ENCODE measurements at places on chromosomes 3 and 15.

GRCh38 chr15:47500842-47501241, 216.5 kb upstream of the SEMA6D start:
- DNase-seq: no peak

- DNase-seq: no peak
These were observed 11.8 kb downstream of the MBNL1 start for GRCh38 chr3:152280539-152280938.

DNA sequence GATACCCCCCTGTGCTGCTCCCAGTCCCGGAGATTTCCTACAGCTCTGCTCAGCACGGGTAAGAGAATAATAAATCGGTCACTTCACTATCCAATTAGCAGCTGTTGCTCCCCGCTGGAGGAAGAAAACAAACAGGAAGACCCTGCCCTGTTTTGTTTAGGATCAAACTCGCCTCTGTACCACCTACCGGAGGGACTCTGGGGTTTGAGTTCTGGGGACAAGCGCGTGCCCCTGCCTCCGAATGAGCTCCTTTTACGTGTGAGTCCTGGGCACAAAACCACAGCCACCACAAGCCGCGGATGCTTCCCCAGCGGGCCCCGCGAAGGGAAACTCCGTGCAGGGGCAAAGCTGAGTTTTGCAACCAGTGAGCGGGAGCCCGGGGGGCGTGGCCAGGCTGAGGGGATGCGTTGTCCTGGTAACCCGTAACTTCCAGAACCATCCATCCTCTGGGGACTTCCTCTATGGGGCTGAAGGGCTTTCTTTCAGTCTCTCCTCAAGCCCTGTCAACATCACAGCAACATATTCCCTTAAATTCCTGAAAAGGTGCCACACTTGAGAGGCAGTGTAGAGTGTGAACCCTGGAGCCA, 315.7 kb upstream of the PROK2 start:
- DNase-seq: peak; percentile 47

- no peak for DNase-seq
These were observed 32.1 kb downstream of the RBMS3 start for GRCh38 chr3:29312960-29313452.

DNA sequence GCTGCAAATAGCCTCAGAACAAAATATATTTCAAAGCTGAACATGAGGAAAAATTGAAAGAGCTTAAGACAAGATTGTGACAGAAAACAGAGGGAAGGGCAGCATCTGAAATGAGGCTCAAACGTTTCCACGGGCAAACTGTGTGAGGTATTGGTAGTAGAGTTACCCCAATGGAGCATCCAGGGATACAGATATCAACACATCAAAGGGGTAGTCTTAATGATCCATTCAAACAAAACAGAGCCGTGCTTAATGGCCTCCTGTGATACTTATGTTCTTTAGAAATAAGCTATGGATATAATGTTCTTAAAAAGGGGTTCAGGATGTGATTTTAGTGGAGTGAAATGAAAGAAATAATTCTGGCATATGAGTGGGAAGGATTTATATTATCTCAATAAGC, 430.3 kb upstream of the PDZRN3 start:
- DNase-seq: peak; percentile 30

- DNase-seq: no peak
These were observed 10.6 kb downstream of the ATP8B4 start for GRCh38 chr15:50108461-50108860.

DNA sequence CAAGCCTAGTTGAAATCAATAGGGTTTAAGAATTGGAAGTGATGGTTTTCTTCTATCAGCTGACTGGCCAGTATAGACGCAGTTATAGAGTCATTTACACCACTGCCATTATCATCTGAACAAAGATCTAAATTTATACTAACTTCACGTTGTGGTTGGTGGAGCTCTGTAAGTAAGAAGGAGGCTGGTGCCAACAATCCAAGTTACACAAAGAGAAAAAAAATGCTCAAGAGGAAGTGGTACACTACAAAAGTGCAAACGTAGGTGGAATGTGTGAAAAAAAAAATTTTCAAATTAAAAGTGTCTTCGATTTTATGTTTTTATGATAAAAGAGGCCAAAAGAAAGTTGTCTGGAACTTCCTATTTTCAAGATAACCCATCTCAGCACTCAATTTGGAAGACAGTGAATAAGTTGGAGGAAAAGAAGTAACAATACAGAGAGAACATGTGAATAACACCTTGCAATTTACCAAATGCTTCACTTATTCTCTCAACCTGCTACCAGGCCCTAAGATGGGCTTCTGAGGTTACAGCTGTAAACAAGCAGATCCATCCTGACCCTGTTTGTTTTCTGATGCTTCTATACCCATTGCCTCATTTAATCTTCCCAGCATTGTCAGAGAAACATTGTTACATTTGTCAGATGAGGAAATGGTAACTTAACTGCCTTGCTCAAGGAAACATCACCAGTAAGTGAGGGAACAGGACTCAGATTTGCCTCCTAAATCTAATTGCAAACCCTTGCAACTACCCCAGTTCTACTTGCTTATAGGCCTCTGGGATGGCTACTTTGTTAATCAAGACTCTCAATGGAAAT, 12.0 kb upstream of the TASOR start:
- no peak for DNase-seq

DNA sequence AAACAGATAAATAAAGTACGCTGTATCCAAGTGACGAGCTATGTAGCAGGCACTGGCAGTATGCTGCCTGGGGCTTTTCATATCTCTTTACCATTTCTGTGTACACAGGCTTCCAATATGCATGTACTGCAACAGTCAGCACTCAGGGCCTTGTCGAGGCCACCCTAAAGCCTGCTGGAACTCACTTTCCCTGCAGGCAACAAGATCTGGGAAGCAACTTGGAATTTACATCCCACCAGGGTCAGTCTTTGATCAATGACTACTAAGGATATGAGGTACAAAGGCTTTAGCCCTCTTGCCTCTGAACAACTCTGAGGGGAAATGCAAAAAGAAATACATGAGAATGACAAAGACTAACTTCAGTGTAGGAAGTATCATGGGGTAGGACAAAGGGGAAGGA, 101.8 kb upstream of the ARL6 start:
- DNase-seq: peak; percentile 69

- DNase-seq: no peak
These were observed 217.2 kb upstream of the UMPS start for GRCh38 chr3:124512881-124513609.

GRCh38 chr15:58466566-58466965, 34.8 kb downstream of the LIPC start:
- no peak for DNase-seq

GRCh38 chr15:69161079-69161877, 843 bp downstream of the GLCE start:
- DNase-seq: no peak

- DNase-seq: no peak
These were observed 61.3 kb downstream of the UBE2E2 start for GRCh38 chr3:23264413-23264812.

DNA sequence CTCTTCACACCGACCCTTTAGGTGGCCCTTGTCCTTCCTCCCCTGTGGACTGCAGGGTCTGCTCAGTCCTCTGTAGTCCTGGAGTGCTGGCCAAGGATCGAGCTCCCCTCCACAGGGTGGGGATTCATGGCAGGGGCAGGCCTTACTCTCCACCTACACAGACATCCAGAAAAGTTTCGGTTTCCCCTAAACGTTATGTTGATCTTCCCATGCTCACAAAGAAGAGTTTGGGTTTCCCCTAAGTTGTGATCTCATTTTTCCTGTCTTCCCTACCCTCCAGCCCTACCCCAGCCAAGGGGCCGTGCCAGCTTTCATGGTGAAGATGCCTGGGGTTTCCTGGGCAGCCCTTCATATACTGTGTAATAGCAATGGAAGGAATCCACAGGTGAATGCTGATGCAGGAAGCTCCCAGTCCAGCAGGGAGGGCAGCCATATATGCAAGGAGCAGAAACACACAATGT, 10.3 kb downstream of the STOML1 start:
- DNase-seq: no peak

GRCh38 chr3:127822682-127823425, 539 bp upstream of the MGLL start:
- no peak for DNase-seq

GRCh38 chr3:190096345-190096744, 24.4 kb downstream of the P3H2 start:
- DNase-seq: no peak

GRCh38 chr15:79184465-79184892, 93.9 kb upstream of the RASGRF1 start:
- peak; percentile 73 for DNase-seq

GRCh38 chr3:88151358-88151757, 1.6 kb downstream of the C3orf38 start:
- DNase-seq: no peak

- DNase-seq: no peak
These were observed 301.8 kb upstream of the SEMA6D start for GRCh38 chr15:47415539-47415971.

DNA sequence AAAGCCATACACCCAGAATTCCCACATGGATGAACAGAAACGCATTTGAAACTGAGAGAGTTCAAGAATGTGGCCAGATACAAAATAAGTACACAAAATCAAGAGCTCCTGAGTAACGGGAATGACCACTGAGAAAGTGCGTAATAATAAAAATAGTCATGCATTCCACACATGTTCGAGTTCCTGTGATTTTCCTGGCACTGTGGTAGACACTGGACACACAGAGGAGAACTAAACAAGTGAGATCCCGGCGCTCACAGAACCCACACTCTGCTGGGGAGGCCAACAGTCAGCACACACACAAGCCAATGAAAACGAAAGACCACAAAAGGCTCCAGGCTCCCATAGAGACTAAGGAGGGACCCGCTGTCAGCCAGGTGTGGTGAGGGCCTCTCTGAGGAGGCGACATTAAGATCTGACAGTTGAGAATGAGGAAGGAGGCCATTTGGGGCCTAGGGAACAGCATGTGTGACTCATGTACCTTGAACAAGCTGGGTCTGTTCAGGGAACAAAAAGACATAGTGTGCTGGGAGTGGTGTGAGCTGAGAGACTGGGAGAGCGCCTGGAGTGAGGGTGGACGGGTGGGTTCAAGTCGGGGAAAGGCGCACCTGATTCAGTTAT, 5.1 kb downstream of the FAM107A start:
- no peak for DNase-seq

- DNase-seq: no peak
These were observed 421.8 kb upstream of the TBL1XR1 start for GRCh38 chr3:177618873-177619733.

DNA sequence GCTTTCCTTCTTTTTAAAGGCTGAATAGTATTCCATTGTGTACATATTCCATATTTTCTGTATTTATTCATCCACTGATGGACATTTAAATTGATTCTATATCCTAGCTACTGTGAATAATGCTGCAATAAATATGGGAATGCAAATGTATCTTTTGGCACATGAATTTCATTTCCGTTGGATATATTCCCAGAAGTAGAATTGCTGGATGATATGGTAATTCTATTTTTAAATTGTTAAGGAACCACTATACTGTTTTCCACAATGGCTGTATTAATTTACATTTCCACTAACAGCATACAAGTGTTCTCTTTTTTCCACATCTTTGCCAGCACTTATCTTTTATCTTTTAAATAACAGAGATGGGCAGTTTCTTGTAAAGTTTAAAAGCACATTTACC, 302.7 kb downstream of the CTNNB1 start:
- DNase-seq: no peak

- no peak for DNase-seq
These were observed 70.1 kb downstream of the TRAK1 start for GRCh38 chr3:42161050-42161935.

- DNase-seq: no peak
These were observed 136.0 kb downstream of the VGLL4 start for GRCh38 chr3:11507719-11508118.

DNA sequence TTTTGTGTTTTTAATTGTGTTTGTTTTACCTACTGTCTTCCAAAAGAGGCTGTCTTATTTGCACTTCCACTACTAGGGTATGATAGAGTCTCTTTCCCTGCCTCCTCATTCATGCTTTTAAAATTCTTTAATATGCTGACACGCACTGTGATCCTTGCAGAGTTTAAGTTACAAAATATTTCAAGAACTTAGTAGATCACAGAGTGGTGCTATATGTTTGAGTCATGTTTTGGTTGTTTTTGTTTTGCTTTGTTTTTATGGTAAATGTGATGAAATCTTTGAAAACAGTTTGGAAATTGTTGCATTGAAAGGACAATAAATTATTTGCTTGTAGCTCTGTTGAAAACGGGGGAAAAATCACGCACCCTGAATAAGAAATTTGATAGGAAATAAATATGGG, 5.9 kb upstream of the ABHD10 start:
- no peak for DNase-seq

- no peak for DNase-seq
These were observed 28.2 kb downstream of the RBP2 start for GRCh38 chr3:139448104-139448503.

DNA sequence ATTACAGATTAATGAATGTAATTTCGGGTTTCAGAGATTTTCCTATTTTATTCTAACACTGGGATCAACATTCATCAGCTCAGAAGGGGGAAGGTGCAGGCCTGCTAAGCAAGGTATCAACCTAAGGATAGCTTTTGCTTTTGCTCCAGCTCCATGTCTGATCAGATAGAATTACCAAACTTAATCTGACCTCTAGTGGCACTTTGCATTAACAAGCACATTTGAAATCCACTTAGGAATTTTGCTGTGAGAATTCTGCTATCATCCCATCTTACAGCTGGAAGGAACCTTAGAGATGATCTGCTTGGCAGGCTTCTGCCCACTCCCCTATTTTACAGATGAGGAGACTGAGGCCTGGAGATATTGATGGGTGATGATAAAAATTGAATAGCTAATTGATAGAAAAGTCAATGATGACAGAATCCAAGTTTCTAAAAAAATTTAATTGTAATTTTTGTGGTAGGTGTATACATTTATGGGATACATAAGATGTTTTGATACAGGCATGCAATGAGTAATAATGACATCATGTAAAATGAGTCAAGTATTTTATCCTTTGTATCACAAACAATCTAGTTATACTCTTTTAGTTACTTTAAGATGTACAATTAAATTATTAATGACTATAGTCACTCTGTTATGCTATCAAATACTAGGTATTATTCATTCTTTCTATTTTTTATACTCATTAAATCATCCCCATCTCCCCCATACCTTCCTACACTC, 209.2 kb upstream of the ZPLD1 start:
- no peak for DNase-seq

GRCh38 chr3:20857636-20858035, 671.6 kb upstream of the SGO1 start:
- no peak for DNase-seq

DNA sequence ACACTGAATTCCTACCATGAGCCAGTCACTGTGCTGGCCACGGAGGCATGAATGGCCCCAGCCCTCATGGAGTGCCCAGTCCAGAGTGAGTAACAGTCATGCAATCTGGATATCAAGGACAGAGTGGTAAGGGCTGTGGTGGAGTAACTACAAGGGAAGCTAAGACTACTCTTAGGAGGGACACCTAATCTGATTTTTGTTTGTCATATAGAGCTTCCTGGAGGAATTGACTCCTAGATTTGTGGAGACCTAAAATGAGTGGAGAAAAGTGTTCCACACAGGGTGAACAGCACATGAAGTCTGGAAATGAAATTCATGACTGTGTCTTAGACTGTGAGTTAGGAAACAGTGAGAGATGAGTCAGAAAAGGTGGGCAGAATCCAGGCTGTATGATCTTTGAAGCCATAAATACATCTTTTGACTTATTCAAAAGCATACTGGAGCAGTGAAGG, 219.9 kb downstream of the NFKBIZ start:
- no peak for DNase-seq

Data from NT2/D1 (cell line).